ENCODE measurements at places on chromosomes 3 and 15.

DNA sequence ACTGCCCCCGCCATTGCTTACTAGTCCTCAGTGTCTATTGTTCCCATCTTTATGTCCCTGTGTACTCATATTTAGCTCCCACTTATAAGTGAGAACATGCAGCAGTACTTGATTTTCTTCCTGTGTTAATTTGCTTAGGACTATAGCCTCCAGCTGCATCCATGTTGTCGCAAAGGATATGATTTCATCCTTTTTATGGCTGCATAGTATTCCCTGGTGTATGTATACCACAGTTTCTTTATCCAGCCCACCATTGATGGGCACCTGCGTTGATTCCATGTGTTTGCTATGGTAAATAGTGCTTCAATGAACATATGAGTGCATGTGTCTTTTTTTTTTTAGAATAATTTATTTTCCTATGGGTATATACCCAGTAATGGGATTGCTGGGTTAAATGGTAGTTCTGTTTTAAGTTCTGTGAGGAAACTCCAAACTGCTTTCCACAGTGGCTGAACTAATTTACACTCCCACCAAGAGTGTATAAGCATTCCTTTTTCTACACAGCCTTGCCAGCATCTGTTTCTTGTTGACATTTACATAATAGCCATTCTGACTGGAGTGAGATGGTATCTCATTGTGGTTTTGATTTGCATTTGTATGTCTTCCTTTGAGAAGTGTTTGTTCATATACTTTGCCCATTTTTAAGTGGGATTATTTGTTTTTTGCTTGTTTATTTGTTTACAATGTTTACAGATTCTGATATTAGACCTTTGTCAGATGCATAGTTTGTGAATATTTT lies 53.7 kb downstream of the GALK2 start:
- no peak for DNase-seq

GRCh38 chr3:49498239-49498638 lies 28.2 kb downstream of the DAG1 start:
- DNase-seq, result no peak

- no peak for DNase-seq
Measured at GRCh38 chr3:117602058-117602644, 892.6 kb downstream of the TUSC7 start.

DNA sequence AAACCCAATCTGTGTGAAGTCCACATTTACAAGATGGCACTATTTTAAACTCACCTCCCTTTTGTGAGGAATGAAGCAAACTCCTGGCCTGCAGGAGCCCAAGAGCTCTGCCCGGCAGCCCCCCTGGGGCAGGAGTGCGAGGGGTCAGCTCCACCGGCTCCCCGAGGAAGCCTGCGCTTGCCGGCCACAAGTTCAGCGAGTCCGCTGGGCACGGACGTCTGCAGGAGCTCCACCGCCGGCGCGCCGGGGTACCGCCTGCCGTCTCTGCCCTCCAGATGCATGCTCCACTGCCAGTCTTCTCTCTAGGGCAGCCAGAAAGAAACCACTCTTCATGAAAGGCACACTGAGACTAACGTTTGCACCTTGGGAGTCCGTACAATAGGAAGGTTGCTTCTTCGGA lies 17.5 kb downstream of the OCA2 start:
- no peak for DNase-seq

GRCh38 chr3:158804441-158804840 lies 2.6 kb downstream of the MFSD1 start:
- no peak for DNase-seq

- DNase-seq, result no peak
Measured at GRCh38 chr15:92130906-92131305, 262.8 kb upstream of the ST8SIA2 start.

- no peak for DNase-seq
Measured at GRCh38 chr3:62888180-62888579, 13.0 kb upstream of the CADPS start.
